ENCODE measurements at places on chromosomes 11 and 22.

GRCh38 chr11:44593251-44593650, 27.8 kb downstream of the CD82 start:
- DNase-seq: no peak

GRCh38 chr11:63573881-63574855, 11.0 kb upstream of the PLAAT2 start:
- peak; percentile 56 for DNase-seq

DNA sequence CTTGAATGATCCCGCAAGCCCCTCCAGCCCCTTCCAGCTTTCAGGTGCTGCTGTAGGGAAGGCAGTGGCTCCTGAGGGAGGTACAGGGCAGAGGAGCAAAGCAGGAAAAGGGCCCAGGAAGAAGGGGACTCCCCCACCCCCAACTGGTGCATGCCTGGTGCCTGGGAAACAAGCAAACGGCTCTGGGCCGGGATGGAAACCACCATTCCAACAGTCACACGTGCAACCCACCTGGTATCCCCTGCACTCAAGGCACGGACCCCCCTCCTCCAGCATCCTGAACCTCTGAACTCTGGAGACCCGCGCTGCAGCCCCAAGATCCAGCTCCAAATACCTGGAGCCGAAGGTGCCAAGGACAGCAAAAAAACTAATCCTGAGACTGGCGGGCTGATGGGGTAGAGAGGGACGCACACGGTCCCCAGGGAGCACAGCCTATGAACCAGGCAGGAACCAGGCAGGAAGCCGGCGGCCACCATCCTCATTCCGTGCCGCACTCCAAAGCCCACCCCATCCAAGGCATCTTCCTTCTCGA, 537 bp downstream of the SCN4B start:
- no peak for DNase-seq

DNA sequence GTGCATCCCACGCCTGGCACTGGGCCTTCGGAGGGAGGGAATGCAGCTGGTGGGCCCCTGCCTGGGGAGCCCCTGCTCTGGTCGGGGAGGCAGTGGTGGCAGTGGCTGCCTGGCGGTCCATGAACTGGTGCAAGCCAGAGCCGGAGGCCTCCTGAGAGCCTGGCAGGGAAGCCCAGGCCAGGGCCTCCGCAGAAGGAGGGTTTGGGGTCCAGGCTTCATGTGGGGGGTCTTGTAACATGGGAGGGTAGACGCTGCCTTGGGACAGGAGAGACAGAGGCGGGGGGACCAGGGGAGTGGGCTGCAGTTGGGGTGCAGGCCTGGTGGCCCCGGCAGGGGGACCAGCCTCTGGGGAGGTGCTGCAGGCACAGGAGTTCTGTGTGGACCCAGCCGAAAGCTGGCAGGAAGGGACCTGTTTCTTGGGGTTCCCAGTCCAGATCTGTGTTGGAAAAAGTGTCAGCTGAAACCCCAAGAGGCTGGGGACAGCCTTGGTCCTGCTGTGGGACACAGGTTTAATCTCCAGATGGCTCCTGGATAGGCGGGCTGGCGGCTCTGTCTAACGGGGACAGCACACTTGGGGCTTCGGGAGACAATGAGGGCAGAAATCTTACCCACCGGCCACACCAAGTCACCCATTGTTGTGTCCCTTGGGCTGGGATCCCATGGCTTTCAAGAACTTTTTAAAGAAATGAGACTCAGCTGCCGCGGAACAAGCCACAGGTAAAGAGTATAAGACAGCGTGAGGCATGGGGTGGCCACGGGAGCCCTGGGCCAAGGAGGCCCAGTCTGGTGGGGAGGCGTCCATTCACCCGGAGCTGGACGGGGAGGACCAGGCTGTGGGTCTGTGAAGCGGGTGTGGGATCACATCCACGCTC, 73.5 kb downstream of the KCNQ1 start:
- DNase-seq: no peak

DNA sequence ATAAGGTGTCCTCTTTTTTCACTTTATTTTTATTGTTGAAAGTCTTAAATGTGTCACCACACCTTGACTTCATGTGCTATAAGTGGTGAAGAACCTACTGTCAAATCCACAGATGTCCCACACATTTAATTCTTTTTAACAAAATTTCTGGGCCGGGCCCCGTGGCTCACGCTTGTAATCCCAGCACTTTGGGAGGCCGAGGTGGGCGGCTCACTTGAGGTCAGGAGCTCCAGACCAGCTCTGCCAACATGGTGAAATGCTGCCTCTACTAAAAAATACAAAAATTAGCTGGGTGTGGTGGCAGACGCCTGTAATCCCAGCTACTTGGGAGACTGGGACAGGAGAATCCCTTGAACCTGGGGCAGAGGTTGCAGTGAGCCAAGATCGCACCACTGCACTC, 3.0 kb downstream of the CBL start:
- no peak for DNase-seq

- DNase-seq: no peak
These were observed 4.0 kb downstream of the NF2 start for GRCh38 chr22:29607426-29607825.

- no peak for DNase-seq
These were observed 9.2 kb downstream of the CRTAM start for GRCh38 chr11:122847466-122847865.

DNA sequence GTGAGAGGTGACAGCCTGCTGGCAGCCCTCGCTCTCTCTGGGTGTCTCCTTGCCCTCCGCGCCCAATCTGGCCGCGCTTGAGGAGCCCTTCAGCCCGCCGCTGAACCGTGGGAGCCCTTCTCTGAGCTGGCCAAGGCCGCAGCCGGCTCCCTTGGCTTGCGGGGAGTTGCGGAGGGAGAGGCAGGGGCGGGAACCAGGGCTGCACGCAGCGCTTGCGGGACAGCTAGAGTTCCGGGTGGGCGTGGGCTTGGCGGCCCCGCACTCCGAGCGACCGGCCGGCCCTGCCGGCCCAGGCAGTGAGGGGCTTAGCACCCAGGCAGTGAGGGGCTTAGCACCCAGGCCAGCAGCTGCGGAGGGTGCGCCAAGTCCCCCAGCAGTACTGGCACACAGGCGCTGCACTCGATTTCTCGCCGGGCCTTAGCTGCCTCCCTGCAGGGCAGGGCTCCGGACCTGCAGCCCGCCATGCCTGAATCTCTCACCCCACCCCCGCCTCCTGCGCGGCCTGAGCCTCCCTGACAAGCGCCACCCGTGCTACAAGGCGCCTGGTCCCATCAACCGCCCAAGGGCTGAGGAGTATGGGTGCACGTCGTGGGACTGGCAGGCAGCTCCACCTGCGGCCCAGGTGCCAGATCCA, 1526.1 kb downstream of the FAM181B start:
- DNase-seq: no peak

GRCh38 chr11:64647019-64647779, 56.2 kb downstream of the SLC22A12 start:
- DNase-seq: no peak

DNA sequence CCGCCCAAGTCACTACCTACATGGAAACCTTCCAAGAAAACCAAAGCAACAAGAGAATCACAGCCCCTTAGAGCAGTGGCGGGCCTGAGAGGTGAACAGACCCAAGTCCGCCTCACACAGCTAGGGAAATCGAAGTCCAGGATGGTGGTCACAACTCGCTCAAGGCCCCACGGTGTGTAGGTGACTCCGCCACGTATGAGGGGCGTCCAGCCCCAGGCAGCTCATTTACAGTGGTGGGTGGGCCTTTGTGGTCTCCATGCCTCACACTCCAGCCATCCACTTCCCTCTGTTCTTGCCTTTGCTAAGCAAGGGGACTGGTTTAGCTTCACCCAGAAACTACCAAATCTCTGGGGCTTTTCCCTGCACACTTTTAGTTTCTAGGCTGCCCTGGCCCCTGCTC, 9.7 kb upstream of the TCF20 start:
- DNase-seq: no peak

- no peak for DNase-seq
These were observed 213.0 kb upstream of the E2F8 start for GRCh38 chr11:19453651-19454257.

DNA sequence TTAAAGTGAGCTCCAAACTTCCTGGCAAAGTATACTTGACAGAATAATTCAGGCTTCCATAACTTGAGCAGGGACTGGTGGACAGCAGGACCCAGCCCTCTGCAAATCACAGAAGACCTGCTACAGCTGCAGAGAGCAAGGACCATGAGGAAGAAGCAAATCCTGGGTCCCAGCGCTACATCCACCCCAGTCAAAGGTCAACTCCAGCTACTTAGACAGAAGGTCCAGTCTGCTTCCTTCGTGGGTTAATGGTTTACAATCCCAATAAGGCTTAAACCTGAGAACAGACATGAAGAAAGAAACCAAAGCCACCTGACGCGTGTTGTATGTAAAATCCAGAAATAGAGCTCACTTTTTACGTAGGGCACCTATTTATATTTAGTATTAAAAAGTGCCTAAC, 57.7 kb downstream of the SHANK2 start:
- DNase-seq: no peak

GRCh38 chr11:68498903-68499883, 38.6 kb downstream of the PPP6R3 start:
- DNase-seq: no peak

- peak; percentile 75 for DNase-seq
These were observed 1.4 kb downstream of the MFNG start for GRCh38 chr22:37484480-37485394.

DNA sequence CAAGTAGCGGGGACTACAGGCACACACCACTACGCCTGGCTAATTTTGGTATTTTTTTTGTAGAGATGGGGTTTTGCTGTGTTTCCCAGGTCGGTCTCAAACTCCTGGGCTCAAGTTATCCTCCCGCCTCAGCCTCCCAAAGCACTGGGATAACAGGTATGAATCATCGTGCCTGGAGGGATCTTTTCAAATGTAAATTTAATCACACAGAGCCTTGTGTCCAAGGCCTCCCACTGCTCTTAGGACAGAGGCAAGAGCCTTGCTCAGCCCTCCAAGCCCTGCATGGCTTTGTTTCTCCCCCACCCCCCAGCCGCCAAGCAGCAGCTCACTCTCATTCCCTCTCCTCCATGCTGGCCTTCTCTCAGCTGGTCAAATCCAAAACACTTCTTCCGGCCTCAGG, 75.3 kb upstream of the CREB3L1 start:
- DNase-seq: no peak

DNA sequence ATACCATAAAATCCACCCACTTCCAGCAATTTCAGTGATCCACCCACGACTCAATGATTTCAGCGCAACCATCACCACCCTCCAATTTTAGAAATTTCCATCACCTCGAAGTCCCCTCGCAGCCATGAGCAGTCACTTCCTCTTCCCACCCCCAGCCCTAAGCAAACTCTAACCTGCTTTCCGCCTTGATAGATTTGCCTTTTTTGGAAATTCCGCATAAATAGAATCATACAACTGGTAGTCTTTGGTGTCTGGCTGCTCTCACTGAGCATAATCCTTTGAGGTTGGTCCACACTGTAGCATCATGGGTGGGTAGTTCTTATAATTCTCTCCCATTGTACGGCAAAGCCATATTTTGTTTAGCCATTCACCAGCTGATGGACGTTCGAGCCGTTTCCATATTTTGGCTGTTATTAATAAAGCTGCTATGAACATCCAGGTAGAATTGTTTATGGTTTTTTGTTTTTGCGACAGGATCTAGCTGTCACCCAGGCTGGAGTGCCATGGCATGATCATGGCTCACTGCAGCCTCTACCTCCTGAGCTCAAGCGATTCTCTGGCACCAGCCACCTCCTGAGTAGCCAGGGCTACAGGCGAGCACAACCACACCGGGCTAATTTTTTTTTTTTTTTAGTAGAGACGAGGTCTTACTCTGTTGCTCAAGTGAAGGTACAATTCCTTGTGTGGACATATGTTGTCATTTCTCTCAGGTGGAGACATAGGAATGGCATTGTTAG, 16.0 kb downstream of the PIM3 start:
- DNase-seq: no peak

GRCh38 chr11:97657852-97658251, 1268.0 kb downstream of the JRKL start:
- DNase-seq: no peak

GRCh38 chr11:122105044-122105758, 10.8 kb downstream of the BLID start:
- DNase-seq: no peak

- no peak for DNase-seq
These were observed 19.2 kb upstream of the MMP13 start for GRCh38 chr11:102974552-102975280.

DNA sequence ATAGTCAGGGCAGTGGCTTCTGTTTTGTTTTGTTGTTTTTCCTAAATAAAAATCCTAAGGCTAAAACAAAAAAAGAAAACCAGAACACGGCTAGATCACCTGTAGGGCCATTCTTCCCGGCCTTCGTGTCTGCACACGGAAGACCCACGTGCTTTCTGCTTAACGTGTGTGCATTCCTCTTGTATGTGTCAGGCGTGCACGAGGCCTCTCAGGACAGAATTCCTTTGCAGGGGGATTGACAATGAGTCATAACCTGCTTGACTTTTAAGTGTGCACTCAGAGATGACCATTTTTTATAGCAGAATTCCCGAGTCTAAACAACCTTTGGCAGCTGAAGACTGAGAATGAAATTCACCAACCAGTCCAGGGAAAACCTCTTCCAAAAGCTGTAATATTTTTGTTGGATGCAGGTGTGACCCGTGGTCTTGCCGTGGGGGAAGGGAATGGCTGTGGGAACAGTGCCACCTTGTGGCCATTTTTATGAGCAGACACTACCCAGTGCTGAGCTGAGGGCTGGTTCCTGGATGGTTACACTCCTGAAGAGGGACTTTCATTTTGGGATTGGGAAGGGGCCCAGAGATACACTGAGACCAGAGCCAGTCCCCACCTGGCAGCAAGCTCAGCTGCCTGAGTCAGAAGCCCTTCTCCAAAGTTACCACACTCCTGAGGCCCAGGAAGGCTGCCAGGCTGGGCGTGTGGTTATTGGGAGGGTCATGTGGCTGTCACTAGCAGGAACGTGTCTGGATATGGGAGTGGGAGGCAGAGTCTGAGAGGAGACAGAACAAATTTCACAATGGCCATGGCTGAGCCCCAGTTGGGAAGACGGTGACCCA, 35.7 kb upstream of the DKK3 start:
- peak; percentile 27 for DNase-seq

DNA sequence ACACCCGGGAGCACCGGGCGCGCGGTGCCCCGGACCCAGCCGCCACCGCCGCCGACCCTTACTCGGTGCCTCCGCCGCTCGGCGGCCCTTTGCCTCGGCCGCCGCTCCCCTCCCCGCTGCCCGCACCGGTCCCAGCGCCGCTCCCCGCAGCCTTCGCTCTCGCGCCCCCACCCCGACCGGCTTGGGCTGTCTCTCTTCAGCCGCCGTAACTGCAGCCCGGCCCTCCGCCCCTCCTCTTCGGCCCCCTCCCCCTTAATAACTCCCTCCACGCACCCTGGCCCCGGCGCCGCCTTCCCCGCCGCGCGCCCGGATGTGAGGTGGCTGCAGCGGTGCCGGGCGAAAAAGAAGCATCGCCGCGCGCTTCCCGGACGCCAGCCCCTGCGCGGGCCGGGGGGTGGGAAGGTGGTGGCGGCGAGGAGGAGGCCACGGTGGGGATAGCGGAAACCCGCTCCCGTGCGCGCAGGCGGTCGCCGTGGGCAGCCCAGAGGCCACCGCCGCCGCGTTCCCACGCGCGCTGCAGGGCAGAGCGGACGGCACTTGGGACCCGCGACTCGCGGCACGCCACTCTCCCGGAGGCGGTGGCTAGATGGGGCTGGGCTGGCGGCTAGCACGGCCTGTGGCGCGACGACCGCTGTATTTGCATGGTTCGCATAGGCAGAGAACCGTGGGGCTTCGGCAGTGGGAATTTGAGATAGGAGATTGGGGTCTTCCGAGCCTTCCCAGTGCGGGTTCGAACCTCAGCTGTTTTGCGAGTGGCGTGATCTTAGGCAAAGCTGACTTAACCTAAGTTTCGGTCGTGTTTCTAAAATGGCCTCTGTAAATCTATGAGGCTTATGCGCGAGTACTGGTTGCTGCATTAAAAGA, at the start of gene EIF4ENIF1:
Gene EIF4ENIF1, minus strand, starts transcription at position 211 of the 864 bp plus-strand sequence. CDS start 1,124 bp downstream, outside the sequence.
- peak; percentile 72 for DNase-seq

GRCh38 chr22:23856721-23857605, 712 bp upstream of the SLC2A11 start:
- no peak for DNase-seq

All from AML-193 (cell line).